ENCODE measurements at places on chromosomes 7 and 10.

GRCh38 chr10:21935439-21936023 lies 68.0 kb downstream of the DNAJC1 start:
- DNase-seq: no peak

GRCh38 chr10:125024497-125025234 lies 82.7 kb downstream of the ZRANB1 start:
- no peak for DNase-seq

GRCh38 chr10:74011770-74012169 lies 13.9 kb downstream of the VCL start:
- DNase-seq: peak; percentile 65

DNA sequence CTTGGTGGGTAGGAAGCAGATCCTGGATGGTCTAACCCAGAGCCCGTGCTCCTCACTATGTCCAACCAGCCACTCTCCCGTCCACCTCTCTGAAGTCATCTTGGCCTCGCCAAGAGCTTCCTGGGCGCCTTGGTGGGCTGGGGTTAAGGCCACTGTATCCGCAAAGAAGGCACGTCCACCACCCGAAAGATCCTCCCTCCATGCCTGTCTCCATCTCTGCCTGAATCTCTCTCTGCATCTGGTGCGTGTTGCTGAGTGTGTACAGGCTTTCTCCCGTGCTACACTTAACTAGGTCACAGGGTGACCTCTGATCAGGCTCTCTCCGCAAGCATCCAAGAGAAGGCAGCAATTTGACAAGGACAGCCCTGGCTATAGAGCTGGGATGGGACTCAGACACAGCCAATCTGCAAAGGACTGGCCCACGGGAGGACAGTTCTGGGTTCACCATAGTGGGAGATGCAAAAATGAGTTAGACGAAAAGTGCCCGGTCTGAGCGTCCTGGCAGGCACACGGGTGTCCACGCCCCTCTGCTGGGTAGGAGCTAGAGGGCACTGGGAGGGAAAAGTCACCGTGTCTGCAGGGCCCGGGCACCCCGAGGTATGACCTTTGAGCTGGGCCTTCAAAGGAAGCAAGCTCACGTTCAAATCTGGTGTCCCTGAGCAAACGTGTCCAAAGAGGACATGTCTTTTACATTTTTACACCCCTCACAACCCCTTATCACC lies 9.4 kb upstream of the RFC2 start:
- DNase-seq: no peak

GRCh38 chr10:50533296-50533695 lies 90.5 kb downstream of the SGMS1 start:
- DNase-seq: no peak

DNA sequence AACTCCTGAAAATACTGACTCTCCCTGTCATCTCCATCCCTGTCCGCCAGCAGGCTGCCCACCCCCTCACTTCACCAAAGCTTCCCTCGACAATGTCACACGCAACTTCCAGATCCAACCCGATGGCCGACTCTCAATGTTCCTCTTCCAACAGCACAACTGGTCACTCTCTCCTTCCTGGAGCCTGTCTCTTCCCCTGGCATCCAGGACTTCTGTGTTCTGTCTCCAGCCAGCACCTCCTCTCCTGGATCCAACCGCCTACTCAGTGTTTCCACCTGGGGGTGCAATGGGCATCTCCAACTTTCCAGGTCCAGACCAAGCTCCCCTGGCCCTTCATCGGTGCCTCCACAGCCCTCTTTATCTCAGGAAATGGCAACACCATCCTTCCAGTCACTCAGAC lies 8.6 kb downstream of the CPA5 start:
- no peak for DNase-seq

DNA sequence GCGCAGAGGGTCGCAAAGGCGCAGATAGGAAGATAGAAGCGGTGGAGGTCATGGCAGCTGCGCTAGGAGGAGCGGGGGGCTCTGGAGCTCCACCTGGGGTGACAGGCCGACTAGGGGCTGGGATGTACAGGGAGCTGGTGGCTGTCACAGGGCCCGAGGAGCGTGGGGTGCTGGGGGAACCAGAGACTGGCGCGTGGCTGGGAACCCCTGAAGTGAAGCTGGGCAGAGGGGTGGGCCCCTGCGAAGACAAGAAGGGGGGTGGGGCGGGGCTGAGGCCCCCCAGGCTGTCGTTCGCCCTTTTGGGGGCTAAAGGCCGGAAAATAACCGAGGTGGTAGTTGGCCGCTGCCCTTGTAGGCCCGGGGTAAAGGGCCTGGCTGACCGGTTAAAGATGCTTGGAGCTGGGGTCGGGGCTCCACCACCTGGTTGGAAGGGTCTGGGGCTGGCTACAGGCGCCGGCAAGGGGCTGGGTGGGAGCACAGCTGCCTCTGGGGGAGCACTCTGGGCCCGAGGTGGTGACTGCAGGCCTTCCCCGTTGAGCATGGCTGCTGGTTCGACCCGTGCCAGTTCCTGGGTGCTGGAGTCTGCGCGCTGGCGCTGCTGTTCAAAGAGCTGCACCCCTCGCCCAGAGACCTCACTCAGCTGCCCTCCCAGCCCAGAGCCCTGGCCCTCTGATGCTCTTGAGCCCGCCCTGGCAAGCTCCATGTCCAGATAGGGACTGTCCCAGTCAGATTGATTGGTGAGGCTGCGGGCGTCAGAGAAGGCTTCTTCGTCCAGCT lies 6.8 kb upstream of the MYOZ1 start:
- DNase-seq: no peak

- DNase-seq: no peak
Observed at GRCh38 chr10:69673521-69673920, 43.5 kb downstream of the FAM241B start.

DNA sequence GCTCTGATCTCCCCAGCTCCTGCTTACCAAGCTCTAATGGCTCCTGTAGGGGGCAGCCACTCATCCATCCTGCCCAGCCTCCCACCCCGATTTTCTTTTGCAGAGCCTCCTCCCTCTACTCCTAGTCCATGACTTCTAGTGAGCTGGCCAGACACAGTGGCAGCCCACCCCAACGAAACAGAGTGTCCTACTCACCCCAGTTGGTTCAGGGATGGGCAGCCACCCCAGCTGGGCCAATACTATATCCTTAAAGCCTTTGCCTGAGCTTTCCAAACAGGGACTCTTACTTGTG lies 77.1 kb downstream of the GRID1 start:
- no peak for DNase-seq

DNA sequence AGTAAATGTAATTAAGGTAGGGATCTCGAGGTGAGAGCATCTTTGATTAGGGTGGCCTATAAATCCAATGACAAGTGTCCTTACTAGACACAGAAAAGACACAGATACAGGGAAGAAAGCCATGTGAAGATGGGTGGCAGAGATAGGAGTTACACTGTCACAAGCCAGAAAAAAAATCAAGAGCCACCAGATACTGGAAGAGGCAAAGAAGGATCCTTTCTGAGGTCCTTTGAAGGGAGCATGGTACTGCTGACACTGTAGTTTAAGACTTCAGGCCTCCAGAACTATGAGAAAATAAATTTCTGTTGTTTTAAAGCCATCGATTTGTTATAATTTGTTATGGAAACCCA lies 56.6 kb downstream of the MKLN1 start:
- no peak for DNase-seq

DNA sequence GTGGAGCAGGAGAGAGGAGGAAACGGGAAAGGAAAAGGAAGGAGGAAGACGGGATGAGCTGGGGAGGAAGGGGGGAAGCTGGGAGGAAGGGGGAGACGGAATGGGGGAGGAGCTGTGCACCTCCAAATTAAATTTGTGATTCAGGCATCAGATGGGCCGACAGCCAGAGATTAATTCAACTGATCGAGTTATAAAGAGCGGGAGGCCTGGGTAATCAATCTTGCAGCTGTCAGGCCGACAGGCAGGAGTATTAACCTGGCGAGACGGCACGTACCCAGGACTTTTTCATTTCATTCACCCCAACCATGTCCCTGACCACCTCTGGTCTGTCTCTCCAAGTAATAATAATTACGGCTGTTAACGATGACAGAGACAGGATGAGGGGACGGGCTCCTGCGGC lies 26.2 kb downstream of the KAZALD1 start:
- DNase-seq: no peak

DNA sequence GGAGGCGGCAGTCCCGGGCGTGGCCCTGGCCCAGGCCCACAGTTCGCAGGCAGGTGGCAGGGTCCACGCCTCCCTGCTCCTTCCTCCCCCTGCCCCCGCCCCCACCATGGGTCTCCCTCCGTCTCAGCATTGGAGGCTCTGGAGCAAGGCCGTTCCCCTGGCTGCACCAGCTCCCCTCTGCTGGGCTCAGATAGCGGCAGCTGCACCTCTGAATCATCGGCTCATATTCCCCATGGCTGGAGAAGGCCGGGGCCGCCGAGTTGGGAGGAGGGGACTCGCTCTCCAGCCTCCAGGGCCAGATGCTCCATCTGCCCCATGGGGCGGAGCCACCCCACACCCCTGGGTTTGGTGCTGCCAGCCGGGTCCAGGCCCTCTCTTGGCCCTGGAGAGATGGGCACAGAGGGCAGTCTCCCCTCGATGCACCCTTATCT lies 145.0 kb downstream of the ELFN1 start:
- no peak for DNase-seq

GRCh38 chr7:67432536-67433234 lies 436.1 kb downstream of the TYW1 start:
- no peak for DNase-seq

DNA sequence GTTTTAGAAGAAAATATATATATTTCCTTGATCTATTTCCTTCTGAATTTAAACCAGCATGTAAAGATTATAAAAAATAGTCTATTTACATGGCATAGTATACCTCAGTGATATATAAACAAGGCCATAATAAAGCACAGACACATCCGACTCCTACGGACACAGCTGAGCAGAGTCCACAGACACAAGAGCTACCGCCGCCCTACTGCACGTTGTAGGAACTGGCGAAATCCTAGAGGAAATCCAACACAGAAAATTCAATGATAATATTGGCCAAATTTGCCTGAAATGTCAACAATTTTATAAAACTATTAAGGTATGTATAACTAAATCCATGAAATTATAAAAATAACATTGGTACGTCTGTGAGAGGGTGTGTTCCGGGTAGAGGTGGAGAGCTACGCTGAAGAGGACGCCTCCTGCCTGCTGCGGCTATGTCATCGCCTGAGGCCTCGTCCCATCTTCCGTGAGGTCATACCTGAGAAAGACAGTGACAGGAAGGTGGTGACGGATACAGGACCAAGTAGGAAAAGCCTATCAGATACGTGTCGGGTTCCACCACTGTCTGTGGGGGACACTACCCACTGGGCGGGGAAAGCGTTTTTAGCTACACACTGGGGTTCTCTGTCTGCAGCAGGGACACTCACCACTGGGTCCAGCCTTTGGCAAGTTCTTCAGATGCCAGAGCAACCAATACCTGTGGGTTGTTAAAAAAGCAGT lies 29.3 kb upstream of the NCAPG2 start:
- no peak for DNase-seq

DNA sequence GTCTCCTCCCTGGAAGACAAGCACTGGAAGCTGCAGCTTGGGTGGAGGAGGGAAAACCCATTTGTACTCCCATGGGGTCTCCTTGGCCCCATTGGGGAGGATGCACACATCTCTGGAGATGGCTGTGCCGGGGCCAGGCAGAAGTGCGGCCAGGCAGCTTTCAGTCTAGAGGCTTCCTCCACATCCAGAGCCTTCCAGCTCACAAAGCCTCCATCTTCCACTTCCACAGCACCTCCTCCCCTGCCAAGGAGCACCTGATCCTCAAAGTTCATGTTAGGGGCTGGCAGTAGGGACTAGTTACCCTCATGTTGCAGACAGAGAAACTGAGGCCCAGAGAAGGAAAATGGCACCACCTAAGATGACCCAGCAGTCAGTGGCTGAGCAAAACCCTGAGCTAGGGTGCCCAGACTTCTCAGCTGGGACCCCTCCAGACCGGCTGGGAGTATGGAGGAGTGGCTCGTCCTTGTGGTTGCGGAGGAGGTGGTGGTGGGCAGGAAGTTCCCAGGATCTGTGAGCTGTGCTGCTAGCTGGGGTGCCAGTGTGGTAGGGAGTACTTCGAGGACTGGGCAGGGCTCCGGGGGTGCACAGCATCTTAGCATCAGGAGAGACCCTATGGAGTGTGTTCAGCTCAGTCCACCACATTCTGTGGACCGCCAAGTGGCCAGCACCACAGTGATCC lies 44.2 kb downstream of the ADCYAP1R1 start:
- no peak for DNase-seq

GRCh38 chr7:116779216-116779615 lies 83.2 kb upstream of the CAPZA2 start:
- DNase-seq: no peak

GRCh38 chr7:28018020-28018419 lies 162.6 kb downstream of the JAZF1 start:
- no peak for DNase-seq

DNA sequence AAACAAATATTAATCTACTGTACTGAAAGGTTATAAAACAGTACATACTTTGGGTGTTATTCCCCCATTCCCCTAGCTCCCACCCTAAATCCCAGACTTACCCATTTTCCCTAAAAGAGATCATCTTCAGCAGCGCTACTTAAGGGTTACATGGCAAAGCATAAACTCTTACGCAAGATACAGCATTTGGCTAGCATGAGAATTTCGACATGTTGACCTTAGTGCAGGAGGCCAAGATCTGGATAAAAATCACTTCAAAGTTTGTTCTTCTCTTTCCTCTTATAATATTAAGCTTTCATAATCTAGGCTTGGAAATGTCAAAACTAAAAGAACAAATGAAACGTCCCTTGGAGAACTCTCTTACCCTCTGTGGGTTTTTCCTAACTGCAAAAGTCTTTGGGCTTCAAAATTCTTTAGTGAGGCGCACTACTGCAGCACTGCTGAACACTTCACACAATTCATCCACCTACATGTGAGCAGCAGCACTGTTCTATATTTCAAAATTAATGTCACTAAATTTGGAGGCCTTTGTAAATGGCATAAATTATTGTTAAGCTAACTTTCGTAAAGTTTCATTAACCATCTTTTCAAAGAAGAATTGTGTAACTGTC lies 59.5 kb upstream of the PDLIM1 start:
- no peak for DNase-seq

GRCh38 chr10:14008740-14009080 lies 322.0 kb downstream of the FRMD4A start:
- DNase-seq: no peak

DNA sequence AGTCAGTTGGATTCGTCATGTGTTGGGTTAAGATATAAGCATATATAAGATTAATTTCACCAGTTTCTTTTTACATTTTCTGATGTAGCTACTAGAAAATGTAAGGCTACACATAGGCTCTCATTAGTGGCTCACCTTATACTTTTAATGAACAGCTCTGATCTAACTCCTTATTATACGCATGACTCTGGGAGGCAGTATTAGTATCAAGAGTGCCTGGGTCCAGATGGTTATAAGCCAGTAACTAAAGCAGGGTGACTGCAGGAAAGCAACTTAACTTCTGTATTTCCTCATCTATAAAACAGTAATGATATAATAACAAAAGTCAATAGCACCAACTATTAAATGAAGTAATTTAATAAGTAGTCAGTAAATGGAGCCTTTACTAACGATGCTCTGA lies 1.4 kb upstream of the ELMO1 start:
- no peak for DNase-seq

DNA sequence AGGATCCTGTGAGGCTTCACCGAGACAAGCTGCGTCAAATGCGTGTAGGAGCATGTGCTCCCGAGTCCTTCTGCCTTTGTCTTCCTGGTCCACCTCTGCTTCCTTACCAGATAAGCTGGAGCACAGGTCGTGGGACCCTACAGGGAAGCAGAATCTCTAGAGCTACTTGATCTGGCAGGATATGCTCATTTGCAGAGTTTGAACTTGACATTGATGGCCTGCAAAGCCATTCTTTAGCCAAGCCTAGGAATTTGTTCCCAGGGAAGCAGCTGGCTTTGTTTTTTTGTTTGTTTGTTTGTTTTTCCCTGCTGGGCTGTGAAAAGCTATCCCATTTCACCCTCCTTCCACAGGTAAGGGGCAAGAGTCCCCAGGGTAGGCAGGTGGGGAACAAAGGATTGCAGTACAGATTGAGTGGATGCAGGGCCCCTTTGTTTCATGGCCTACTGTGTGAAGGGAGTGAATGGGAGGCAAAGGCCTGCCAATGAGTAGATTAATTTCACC lies 200.0 kb upstream of the BMPER start:
- DNase-seq: no peak
